ENCODE measurements at places on chromosomes 6 and 20. TPM values are rescaled to one million over a fixed set of nuclear protein-coding genes. Genes with fewer than 3 reads are reported as not detected.

DNA sequence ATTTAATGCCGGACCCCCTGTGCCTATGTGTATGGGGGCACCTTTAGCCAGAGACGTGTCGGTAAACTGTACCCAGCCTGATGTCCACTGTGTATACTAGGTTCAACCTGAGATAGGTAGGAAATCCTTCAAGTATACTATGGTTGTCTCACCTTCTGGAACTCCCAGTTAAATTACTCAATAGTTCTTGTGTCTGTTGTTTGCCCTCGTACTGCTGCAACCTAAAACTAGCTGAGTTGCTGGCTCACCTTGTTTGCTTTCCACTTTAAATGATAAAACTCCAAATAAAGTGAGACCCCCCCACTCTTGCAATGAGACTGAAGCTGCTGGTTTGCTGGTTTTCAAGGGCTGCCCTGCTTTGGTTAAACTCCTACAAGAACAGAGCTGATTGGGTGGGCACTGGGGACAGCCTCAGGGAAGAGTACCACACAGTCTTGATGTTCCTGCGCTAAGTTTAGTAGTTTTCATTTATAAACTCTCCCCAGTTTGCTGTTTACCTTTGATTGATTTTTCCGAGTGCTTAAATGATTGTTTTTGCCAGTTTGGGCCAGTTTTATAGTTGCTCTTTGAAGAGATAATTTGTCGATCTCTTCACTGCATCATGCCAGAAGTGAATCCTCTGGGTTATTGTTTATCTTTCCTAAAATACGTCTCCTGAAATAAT is 1281.8 kb upstream of the MAP3K7 start:
- DNase-seq: no peak

CDH4 gene
- total RNA-seq: 0.31 TPM

- DNase-seq: no peak
These were observed 52.5 kb upstream of the RPS6KA2 start for GRCh38 chr6:166679566-166679965.

DNA sequence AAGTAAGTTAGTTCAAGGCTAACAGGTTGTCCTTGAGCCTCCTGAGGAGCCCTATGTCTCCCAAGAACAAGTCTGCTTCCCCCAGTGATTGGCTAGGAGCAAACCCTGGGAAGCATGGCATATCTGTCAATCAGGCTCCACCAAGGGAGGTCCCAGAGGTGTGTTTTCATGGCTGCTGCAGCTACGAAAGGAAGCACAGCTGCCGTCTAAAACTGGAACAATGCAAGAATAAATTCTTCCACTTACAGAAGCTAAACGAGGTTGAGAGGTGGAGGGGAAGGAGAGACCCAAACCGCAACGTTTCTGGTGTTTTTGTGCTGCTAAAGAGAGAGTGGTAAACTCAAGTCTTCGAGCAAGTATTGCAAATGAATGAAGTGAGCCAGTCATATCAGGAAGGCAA is 4.9 kb upstream of the PTGIS start:
- no peak for DNase-seq
